ENCODE measurements at places on chromosomes 5 and 9.

DNA sequence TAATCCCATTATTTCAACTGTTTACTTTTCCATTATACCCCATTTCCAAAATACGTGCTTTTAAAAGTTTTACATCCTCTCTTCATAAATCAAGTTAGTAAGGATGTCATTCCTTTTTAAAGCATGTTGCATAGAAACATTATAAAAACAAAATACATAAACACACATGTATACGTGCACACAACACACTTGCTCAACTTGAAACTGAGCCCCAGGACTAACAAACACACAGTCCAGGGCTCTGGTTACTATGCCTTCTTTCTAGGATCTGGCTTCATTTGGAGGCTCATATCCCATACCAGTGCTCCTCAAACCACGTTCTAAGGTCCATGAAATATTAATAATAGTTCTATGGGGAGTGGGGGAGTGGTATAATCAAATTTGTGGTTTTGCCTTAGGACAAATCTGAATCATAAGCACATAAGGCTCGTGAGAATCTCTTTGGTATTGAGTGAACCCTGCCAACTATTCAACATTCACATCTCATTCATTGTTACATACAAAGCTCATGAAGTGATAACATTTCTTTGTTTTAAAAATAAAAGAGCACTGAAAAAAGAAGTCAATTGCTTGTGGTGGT lies 55.2 kb downstream of the NFIB start:
- peak; percentile 16 for DNase-seq

DNA sequence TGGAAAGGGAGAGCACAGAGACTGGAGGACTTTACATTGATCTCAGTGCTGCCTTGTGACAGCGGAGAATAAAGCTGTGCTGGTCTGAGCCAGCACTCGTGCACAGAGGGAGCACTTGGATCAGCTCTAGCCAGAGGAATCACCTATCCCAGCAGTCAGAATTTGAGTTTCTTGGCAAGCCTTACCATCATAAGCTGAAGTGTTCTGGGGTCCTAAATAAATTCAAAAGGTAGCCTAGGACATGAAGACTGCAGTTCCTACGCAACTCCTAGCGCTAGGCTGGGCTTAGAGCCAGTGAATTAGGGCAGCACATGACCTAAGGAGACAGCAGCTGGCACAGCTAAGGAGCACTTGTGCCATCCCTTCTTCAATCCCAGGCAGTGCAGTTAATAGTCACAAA lies 119.5 kb downstream of the HMHB1 start:
- DNase-seq, result no peak

DNA sequence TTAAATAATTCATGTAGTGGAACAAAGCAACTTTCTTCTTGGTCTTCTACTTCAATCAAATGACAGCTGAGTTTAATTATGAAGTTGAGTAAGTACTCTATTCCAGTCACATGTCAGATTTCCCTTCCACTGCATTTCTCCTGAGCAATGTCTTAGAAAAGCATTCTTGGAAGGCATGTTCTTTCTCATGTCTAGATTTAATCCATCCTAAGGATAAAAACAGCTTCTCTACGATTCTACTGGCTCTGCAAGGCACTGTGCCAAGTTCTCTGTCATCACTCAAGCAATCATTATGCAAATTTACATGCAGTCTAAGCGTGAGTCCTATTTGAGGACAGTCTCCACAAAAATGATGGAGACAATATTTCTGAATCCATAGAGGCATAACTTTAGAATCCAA lies 142.4 kb downstream of the YIPF5 start:
- peak; percentile 7 for DNase-seq

- no peak for DNase-seq
Observed at GRCh38 chr9:82255481-82256176, 267.1 kb downstream of the SPATA31D1 start.

- no peak for DNase-seq
Observed at GRCh38 chr5:136033234-136033633, 4.4 kb downstream of the TGFBI start.

- DNase-seq, result no peak
Observed at GRCh38 chr9:112620388-112620787, 97.5 kb downstream of the INIP start.

DNA sequence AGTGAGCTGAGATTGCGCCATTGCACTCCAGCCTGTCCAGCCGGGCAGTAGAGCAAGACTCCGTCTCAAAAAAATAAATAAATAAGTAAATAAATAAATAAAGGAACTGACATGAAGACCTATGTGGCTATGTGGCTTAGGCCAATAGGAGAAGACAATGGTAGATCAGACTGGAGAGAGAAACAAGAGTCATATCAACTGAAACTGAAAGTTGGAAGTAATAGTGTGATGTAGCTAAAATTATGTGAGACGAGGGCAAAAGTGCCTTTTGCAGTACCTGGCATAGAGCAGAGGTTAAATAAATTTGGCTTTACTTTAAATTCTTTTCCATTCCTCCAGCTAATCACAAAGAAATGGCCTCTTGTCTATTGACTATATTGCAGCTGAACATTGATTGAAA lies 7.3 kb downstream of the FBP2 start:
- no peak for DNase-seq

DNA sequence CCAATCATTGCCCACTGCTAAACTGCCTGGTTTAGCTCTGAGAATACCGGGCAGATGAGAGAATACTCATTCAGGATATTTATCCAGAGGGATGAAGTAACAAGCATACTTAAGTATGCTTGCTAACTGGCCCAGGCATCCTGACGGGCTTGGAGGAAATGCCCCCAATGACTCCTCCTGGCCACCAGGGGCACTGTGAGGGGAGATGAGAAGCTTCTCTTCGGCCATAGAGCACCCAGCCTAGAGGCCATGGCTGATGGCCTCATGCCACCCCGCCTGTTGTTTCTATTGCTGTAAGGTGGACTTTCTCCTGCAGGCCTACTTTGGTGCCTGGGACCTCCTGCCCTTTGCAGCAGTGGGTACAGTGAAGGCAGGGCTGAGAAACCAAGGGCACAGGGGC lies 134.5 kb upstream of the FSTL4 start:
- no peak for DNase-seq

DNA sequence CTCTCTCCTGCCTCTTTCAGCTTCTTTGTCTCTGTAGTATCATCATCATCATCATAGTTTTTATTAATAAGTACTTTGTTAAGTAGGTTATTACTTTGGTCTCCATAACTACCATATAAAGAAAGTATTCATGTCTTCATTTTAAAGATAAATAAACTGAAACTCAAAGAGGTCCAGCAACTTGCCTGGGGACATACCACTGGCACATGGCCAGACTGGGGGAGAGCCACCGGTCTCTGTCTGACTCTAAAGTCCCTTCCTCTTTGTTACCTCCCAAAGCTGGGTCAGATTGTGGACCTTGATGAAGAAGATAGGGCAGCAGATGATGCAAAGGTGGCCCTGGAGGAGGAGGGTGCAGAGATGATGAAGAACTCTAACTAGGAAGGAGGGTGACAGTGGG lies 8.5 kb downstream of the CDX1 start:
- DNase-seq, result no peak

- no peak for DNase-seq
Observed at GRCh38 chr9:19630760-19631159, 158.1 kb downstream of the SLC24A2 start.

GRCh38 chr9:28539434-28540070 lies 966.3 kb upstream of the C9orf72 start:
- DNase-seq, result no peak

DNA sequence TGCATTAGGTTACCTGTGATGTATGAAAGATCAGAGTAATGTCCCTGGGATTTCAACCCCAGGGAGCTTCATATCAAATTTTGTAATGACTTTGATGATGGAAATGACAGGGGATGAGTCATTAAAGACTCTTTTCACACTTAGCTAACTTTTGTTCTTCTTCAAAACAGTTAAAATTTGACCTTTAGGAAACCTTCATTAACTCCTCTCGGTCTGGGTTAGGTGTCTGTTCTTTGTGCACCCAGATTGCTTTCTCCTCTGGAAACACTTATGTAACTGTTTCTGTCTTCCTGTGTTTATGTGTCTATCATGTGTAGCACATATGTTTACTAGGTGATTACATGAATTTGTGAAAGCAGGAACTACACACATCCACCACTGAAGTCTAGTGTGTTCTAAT lies 1.6 kb downstream of the SRFBP1 start:
- DNase-seq, result no peak

DNA sequence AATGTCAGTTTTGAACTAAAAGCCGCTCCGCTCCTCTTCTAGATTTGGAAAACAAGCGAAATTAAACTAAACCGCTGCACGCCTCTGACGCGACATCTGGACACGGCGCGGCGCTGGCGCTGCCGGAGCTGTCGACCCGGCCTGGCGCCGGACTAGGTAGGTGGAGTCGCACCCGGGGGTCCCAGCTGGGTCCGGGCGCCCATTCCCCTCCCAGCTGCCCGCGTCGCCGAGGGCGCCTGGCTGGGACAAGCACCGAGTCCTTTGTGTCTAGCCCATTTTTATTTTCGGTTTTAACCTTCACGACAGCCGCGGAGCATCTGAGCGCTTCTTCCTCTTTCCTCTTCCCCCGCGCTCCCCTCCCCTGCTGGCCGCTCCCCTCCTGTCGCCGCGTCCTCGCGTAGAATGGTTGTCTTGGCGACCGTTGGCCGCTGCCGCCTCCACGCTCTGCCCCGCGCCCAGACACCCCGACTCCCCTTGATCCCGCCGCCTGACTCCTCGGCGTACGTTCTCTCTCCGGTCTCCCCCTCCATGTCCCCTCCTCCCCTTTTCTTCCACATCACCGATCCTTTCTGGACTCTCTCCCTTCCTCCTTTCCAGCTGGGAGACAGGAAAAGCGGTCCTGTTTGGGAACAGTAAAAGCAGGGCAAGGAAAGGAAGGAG lies 545 bp downstream of the CDKN2B-AS1 start:
- DNase-seq, result peak; percentile 78

DNA sequence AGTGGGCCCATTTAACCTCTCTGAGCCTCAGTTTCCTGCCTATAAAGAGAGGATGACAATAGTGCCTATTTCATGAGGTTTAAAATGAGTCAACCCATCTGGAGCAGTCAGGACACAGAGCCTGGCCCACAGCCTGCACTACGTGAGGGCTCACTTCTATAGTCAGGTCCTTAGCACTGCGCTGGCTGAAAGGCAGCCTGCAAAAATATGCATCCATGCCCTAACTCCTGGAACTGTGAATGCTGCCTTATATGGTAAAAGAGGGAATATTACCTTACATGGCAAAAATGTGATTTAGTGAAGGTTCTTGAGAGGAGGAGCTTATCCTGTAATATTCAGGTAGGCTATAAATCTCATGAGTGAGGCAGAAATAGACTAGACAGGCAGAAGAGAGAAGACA lies 98.5 kb downstream of the GABBR2 start:
- no peak for DNase-seq

- no peak for DNase-seq
Observed at GRCh38 chr5:160333721-160334120, 21.4 kb upstream of the CCNJL start.

- DNase-seq, result no peak
Observed at GRCh38 chr9:77807281-77807683, 159.2 kb upstream of the GNA14 start.

- DNase-seq, result no peak
Observed at GRCh38 chr5:136080483-136081216, 51.9 kb downstream of the TGFBI start.

- DNase-seq, result no peak
Observed at GRCh38 chr5:13354611-13355010, 589.9 kb downstream of the DNAH5 start.

GRCh38 chr9:37618817-37619216 lies 26.4 kb upstream of the TOMM5 start:
- DNase-seq, result no peak

- no peak for DNase-seq
Observed at GRCh38 chr5:64165500-64166200, at the start of gene RNF180. Gene RNF180, plus strand, starts transcription at chr5:64165843. Its CDS starts 34,965 bp downstream, at chr5:64200808.

DNA sequence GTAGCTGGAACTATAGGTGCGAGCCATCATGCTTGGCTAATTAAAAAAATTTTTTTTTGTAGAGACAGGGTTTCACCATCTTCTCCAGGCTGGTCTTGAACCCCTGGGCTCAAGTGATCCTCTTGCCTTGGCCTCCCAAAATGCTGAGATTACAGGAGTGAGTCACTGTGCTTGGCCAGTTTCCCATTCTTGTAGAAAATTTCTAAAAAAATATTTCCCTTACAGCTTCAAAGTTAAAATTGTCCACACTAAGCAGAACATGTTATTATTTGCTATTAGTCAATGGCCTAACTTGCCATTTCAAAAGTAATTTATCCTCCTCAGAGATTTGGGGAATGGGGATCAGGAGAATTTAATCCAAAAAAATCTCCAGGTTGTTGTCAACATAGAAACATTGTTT lies 40.1 kb downstream of the SLC38A9 start:
- DNase-seq, result no peak

- DNase-seq, result no peak
Observed at GRCh38 chr5:44987026-44987425, 178.3 kb downstream of the MRPS30 start.

- DNase-seq, result no peak
Observed at GRCh38 chr9:522658-523057, 308.0 kb downstream of the DOCK8 start.

DNA sequence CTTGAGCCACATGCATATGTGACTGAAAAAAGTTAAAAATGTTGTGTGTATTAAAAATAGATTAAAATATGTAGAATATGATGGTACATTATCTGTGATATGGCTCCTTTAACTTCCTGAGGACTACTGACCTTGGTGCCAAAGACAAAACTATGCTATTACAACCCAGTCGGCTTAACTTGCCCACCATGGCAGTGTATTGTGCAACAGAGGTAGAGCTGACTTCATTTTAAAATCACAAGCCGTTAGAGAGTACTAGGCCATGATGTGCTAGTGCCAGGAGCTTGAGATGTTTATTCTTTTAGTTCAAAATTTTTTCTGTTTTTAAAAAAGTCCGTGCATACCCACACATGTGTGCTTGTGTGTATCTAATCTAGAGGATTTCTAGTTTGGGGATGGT lies 46.3 kb downstream of the NAA35 start:
- no peak for DNase-seq

DNA sequence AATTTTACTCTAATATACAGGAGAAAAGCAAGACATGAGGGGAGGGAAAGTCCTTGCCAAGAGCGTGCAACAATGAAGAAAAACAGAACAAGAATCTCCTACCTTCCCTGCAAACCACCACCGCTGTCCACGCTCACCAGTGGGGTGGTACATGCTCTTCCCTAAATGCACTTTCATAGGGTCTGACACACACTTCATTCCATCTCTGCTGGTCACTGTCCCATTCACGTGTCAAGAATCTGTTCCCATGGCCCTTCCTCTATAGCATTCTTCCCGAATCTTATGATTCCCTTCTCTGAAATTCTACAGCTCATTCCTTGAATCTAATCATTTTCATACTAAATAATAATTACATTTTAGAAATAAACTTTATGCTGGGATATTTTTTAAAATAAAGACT lies 11.4 kb upstream of the DNAH5 start:
- DNase-seq, result no peak

DNA sequence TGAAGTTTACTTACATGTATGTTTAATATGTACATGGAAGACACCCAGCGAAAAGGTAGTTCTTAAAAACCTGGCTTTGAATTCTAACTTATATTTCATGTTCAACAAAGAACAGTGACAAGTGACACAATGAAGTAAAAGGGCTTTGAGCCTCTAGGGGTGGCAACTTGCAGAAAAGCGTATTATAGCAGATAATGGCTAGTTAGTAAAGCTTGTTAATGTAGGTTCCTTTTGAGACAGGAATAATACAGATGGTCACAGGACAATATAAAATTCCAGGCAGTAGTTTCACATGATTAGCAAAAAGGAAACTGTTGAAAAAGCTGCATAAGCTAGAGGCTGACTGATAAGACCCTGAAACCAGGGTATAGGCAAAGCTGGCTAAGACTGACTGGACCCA lies 132.4 kb upstream of the FTMT start:
- no peak for DNase-seq
